ENCODE measurements at places on chromosomes 7 and 10. TPM values are rescaled to one million over a fixed set of nuclear protein-coding genes. Genes with fewer than 3 reads are reported as not detected.
A peak's percentile ranks its signal among the peaks of the same experiment; 100 is the strongest.

DNA sequence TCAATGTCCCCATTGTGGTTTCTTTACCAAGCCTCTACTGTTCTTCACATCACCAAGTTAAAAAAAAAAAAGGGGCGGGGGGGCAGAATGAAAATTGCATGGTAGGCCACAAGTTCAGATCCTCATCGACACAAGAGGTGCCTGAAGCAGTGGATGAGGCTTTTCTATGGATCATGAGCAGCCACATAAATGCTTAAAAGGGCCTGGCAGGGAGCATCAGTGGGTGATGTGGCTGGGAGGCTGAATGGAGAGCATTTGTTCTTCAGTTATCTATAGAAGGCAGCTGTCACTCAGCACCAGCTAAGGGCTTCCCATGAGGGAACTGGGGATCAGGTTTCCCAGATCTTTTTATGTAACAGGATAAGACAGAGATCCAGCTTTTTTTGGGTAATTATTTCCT, 117.9 kb downstream of the CFTR start:
- no peak for DNase-seq

DNA sequence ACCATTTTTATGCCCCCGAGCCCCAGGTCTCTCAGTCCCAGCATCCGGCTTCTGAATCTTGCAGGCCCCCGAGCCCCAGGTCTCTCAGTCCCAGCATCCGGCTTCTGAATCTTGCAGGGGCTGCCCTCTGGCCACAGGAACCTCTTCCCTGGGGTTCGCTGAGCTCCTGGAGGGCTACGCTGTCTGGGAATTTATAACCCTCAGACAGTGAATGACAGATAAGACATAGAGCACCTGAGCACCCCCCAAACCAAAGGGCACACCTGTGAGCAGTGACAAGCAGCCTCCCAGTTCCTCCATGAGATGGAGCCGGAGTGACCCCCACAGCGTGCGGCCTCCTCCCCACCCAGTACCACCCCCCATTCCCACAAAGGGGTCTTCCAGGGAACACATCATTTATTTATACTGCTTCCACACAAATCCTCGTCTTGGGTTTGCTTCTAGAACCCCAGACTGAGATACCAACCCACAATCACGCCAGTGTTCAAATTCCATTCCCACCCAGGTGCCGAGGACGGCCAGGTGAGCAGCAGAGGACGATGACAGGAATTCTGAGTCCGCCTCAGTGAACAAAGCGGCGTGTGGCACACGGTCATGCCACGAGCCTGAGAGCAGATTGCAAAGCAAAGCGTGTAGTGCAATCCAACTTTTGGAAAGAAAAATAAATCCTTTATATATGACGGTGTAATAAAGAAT, 57.7 kb upstream of the FAM20C start:
- DNase-seq: no peak

- DNase-seq: no peak
These were observed 67.3 kb downstream of the EPDR1 start for GRCh38 chr7:37987732-37988131.

GRCh38 chr7:116862951-116863670, 724 bp downstream of the CAPZA2 start:
- DNase-seq: peak; percentile 46

DNA sequence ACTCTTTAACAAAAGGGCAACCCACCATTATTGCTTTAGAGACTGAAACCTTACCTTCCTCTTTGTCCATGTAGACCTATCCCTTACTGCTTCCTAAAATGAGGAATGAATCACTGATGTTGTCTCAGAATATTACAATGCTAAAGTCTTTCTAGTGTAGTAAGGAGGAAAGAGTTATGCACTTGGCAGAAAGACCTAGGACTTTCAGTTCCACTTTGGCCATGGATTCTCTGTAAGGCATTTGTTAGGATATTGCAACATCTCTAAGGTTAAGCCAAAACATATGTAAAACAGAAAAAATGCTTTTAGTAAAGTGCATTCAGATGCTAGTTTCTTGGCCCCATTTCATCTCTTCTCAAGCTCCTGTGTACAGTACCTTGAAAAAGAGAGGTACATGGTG, 230.9 kb downstream of the PARD3 start:
- no peak for DNase-seq

GRCh38 chr10:70034232-70034631, 18.4 kb upstream of the MACROH2A2 start:
- no peak for DNase-seq

- no peak for DNase-seq
These were observed 33.1 kb downstream of the SCRN1 start for GRCh38 chr7:29956487-29956836.

DNA sequence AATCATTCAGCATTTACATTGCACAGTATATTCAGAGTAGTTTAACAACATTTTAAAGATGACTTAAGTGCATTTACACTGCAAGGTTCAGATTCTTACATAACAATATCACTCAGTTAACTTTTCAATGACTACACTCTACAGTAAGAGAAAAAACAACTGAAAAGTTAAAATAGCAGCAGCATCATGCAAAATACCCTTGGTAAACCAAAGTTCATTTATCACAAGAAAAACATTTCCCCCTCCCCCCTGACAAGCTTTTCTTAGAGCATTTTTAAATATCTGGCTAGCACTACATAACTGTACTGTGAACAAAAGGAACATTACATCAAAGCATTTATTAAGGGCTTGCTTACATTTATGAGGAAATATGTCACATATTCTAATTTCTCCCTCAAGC, 179.5 kb upstream of the HGF start:
- DNase-seq: no peak

DNA sequence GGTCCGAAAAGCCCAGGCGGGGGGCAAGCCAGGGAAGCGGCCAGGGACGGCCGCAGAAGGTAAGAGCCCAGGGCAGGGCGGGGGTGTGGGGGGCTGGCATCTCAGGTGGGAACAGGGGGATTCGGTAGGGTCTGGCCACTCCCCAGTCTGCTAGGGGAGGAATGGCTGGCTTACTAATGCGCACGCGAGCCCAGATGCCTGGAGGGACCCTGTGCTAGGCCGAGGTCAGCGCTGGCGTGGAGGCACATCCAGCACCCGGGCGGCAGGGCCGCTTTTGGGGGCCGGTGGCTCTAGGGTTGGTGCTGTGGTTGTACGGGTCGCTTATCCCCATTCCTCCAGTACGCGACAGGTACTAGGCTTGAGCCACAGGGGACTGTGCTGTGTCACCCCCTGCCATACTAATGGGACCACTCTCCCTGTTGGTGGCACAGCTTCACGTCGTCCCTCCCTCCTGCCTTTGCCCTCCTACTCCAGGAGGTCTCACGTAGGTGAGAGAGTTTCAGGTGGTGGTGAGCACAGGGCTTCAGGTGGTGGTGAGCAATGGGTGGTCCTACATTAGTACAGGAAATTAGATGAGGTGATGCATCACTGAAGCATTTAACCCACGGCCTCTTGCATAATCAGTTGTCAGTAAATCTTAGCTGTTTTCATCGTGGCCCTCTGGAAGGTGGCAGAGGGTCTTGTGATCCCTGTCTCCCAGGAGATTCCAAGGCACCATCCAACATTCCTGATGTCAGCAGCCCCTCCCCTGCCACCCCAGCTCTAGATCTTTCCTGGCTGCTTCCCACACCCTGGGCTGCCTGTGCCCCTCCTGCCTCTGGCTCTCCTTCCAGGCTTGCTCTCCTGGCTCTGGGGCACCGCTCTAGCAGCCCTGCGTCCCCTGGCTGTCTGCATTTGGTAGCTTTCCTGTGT, 971 bp downstream of the AEBP1 start:
- no peak for DNase-seq

- DNase-seq: no peak
These were observed 44.0 kb downstream of the IMMP2L start for GRCh38 chr7:111518264-111518663.

DNA sequence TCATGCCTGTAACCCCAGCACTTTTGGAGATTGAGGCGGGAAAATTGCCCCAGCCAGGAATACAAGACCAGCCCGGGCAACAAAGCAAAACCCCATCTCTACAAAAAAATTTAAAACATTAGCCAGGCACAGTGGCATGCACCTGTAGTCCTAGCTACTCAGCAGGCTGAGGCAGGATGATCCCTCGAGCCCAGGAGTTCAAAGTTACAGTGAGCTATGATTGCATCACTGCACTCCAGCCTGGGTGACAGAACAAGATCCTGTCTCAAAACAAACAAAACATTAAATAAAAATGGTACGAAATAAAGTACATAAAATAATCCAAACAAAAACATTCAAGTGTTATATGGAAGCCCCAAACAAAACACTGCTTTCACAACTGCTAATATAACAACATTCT, 125.0 kb downstream of the SNX13 start:
- DNase-seq: no peak

DNA sequence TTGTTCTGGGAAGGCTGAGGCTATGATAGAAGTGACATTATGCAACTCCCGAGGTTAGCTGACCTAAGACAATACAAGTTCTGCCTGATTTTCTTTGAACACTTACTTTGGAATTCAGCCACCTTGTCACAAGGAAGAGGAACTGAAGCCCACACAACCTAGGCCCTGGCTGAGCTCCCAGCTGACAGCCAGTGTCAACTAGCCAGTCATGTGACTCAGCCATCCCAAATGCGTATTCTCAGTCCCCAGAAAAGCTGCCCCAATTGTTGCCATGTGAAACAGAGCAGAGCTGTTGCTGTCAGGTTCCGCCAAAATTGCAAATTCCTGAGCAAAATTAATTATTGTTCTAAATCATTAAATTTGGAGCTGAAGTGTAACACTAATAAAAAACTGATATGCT, 1010.0 kb downstream of the XPNPEP1 start:
- DNase-seq: no peak

DNA sequence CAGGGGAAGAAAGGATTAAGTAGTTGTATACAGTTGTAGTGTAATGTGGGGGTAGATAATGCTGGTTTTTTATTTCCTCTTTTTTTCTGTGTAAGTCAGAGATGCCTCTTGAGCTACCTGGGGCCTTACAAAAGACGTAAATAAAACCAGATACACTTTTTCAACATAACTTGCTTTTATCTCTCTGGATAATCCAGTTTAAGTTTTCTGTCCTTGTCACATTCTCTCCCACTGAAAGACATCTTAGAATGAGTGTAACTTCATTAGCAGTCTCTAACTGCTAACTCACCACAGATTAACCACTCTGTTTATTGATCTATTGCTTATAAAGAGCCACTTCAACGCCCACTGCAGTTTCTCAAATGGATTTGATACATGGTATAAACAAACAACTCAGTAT, 64.1 kb upstream of the LRRN3 start:
- DNase-seq: no peak

GRCh38 chr10:129888784-129889616, 75.1 kb downstream of the EBF3 start:
- DNase-seq: no peak

GRCh38 chr7:41536873-41537665, 165.8 kb downstream of the INHBA start:
- DNase-seq: no peak

DNA sequence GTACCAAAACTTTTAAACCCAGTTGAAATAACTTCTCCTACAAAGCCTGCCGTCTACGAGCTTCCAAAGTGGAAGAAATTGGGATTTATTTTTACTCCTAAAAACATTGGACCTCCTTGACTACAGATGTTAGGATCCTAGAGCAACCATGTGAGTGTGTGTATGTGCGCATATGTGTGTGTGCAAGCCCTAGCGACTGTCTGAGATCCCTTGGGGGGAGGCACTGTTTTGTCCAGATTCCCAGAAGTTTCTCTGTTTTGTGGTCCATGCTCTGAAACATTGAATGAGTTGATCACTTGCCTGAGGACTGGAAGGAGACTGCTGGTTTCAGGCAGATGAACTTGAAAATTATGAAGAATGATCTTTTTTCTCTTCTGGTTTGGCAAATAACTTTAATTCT, 312.3 kb upstream of the ZNF32 start:
- DNase-seq: no peak

Gene RNF148
- 0.09 TPM for polyA plus RNA-seq

Gene AASS
- polyA plus RNA-seq: 35.3 TPM

Gene MYOF
- 32.8 TPM for polyA plus RNA-seq

Gene UBN2
- polyA plus RNA-seq: 9.4 TPM

Gene DKK1
- 49.4 TPM for polyA plus RNA-seq

Gene IFIT3
- polyA plus RNA-seq: 11.7 TPM

Gene CPA2
- 0.38 TPM for polyA plus RNA-seq

Gene GSTO2
- 24.8 TPM for polyA plus RNA-seq

Gene CYP51A1
- 75.5 TPM for polyA plus RNA-seq

Gene PCGF6
- polyA plus RNA-seq: 11.8 TPM

Gene HOXA5
- polyA plus RNA-seq: 74.9 TPM

Gene CALHM1
- 0.06 TPM for polyA plus RNA-seq
